ENCODE measurements at places on chromosomes 1 and 21.

DNA sequence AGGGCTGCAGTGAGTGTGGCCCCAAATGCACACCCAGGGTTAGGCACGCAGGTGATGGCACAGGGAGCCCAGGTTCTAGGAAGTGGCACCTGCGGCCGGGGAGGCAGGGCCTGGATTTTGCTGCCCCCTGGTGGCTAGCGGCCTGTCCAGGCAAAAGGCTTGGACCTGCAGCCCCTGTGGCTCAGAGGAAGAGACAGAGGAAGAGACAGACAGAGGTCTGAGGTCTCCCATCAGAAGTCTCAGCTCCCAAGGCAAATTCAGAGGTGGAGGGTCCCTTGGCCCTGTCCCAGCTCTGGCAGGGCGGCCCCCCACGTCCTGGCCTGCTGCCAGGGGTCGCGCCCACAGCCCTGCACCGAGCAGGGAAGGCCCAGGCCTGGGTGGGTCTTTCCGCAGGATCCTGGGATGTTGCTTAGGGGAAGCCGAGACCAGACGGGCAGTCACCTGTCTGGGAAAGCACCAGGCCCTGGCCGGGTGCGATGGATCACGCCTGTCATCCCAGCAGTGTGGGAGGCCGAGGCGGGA, 8.0 kb upstream of the TNFRSF14 start:
- peak; percentile 71 for DNase-seq

DNA sequence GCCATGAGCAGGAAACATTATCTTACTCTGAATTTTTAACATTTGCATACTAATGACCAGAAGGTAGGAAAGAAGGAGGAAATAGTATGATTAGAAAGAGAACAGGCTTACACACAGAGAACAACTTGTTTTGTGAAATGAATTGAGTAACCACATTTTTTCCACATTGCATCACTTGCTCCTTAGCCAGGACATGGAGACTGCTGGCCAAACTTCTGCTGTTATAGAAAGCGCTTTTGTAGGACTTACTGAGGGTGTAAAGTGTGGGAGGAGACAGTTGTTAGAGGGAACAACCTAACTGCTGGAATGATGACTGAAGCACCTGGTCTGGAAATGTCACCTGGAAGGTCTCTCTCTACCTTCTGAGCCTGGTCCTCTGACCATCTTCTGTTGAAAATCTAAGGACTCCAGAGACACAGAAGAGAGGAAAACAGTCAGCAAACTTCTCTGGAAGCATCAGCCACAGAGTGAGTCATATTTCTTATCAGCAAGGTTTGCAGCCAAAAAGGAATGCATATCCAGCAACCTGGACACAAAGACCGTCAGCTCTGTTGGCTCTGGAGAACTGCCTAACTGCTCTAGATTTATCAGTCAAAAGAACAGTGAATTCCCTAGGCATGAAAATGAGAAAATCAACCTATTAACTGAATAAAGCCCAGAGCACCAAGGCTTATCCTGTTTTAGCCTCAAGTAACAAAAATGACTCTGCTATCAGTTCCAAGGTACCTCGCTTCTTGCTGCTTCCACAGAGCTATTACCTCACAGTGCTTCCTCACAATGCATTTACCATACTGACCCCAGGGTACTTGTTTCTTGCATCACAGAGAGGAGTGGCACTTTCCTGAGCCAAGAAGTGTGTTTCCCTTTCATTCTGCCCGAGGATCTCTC, 88.0 kb upstream of the SLFNL1 start:
- DNase-seq: no peak

DNA sequence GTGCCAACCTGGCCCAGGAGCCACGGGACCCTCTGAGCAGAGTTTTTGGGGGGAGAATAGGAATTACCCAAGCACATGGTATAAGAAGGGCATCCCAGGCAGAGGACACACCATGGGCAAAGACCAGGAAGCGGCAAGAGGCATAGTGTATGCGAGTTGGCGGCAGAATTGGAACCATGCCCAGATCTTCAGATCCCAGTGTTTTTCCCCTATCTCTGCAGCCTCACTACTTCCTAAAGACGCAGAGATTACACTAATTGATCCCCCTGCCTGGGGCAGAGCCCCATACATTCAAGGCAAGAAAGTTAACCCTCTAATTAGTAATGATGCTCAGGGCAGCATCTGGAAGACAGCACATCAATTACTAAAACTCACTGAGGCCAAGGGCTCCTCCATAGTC, 48.2 kb downstream of the SYT2 start:
- DNase-seq: no peak

- DNase-seq: no peak
Measured at GRCh38 chr1:228010921-228011320, 4.1 kb downstream of the WNT3A start.
